ENCODE measurements at places on chromosomes 1 and 21.
A peak's percentile ranks its signal among the peaks of the same experiment; 100 is the strongest.

- DNase-seq = no peak
These were observed 9.5 kb downstream of the RUNX3 start for GRCh38 chr1:24920533-24920925.

GRCh38 chr1:46770541-46770940 lies 28.3 kb upstream of the CYP4B1 start:
- no peak for DNase-seq

DNA sequence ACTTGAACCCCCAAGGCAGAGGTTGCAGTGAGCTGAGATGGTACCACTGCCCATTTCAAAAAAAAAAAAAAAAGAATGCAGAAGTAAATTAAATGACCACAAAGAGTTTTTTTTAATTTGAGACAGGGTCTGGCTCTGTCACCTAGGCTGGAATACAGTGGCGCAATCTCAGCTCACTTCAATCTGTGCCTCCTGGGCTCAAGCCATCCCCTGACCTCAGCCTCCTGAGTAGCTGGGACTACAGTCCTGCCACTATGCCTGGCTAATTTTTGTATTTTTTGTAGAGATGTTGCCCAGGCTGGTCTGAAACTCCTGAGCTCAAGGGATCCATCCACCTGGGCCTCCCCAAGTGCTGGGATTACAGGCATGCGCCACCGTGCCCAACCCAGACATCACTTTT lies 20.2 kb upstream of the GPR157 start:
- DNase-seq = no peak

DNA sequence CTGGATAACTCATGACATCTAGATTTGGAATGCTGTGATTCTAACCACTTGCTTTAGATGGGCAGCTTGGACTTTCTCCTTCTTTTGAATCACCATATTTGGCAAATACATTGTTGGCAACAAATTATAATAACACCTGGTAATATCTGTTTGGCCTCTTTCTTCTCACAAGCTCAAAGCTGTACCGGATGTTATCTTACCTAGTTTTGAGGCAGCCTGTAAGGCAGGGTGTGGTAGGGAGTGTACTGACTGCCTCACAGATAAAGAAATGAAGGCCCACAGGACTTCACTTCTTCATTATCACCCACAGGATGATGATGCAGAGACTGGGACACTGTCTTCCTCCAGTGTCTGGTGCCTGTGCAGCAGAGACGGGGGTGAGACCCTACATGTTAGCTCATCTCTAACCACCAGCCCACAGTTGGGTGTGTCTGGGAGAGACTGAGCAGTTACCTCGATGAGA lies 28.5 kb downstream of the TUFT1 start:
- DNase-seq = no peak

GRCh38 chr1:93629101-93630059 lies 52.3 kb downstream of the BCAR3 start:
- DNase-seq = no peak

GRCh38 chr1:23452011-23452411 lies 27.5 kb upstream of the TCEA3 start:
- DNase-seq = peak; percentile 86

DNA sequence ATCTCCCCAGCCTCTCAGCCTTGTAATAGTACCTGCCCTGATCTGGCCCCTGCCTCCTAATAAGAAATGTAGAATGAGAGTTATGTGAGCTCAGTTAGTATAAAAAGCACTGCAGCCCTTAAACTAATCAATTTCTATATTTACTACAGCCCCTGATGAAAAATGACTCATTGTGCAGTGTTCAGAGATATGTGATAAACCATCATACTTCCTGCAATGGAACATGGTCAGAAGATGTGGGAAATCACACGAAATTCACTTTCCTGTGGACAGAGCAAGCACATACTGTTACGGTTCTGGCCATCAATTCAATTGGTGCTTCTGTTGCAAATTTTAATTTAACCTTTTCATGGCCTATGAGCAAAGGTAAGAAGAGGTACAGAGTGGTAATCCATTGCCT lies 176.8 kb upstream of the PDE4B start:
- no peak for DNase-seq

DNA sequence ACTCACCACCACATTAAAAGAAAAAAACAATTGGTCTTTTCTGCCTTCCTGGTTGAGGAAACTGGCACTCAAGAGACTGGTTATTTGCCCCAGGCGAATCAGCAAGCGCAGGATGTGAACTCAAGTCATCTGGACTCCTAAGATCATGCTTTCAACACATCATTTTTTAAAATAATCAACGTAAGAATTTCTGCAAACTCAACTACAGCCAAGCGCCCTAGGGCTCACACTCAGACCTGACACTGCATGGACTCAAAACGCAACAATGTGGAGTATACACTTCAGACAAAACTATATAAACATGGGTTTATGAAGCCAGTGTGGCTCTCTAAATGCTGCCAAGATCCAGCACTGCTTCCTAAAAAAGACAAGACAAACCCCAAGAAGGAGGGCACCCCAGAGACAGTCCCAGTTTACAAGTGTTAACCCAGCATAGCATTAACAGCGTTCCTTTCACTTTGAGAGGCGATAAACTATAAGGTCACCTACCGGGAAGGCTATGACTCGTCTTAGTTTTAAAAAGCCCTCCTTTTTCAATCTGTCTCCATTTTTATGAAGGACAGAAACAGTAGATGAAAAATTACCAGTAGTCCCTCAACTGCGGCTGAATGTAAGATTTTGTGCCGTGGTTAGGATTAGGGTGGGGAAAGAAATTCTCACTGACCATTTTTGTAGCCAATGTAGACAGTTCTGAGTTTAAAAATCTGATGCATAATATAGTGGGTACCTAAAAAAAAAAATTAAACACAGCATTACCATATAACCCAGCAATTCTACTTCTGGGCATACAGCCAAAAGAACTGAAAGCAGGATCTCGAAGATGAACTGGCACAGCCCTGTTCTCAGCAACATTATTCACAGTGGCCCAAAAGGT lies 54.8 kb downstream of the SIPA1L2 start:
- no peak for DNase-seq

DNA sequence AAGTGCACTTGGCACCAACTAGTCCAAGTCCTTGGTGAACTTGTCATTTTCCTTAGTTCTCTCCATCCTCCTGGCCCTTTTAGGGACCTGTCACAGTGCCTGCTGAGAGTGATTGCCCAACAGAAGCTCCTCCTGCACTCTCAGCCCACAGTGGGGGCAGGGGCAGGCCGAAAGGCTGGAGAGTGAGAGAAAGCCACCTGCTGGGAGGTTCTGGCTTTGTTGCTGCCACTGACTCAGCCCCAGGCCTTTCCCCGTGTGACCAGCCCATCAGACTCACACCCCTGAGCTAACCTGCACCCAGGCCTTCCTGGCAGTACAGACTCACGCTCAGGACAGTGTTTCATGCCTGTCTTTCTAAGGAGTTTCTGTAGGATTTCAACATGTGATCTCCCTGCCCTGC lies 17.1 kb upstream of the PROK1 start:
- DNase-seq = peak; percentile 16

DNA sequence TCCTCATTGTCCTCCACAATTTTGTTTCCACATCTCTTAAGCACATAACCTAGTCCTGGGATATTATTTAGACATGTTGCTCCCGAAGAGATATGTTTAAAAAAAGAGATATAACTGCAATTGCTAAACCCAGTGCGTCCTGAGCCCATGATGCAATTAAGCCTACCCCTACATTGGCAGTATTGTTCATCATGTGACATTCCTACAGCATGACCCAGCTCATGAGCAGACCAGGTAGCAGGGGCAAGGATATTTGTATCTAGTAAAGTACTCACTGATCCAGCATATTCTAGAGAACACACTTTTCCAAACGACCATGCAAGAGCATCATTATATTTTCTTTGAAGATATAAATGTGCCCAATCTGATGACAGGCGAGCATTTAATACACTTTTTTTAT lies 1.2 kb downstream of the ADAM30 start:
- DNase-seq = no peak

DNA sequence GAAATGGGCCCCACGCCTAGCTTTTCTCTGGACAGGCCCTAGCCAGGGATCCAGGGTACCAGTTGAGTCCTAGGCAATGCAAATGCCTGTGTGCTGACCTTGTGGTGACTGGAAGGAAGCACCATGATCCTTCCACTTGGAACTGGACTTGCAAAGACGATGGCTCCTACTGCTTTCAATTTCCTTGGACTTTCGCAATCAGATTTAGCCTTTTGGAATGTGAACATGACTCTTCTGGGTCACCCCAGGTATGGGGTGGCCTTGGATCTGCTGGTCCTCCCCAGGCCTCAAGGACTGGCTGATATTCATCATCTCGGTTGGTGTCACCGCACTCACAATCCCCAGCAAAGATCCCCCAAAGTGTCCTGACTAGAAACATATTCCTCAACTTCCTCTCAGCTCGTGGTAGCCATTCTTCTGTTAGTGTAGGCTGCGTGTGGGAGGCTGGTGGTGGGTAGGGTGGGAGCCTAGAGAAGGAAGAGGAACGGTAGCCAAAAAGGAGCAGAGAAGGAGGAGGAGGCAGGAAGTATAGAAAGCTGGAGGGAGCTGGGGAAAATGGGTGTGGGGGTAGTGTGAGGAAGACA lies 130.5 kb downstream of the PPIAL4G start:
- no peak for DNase-seq

DNA sequence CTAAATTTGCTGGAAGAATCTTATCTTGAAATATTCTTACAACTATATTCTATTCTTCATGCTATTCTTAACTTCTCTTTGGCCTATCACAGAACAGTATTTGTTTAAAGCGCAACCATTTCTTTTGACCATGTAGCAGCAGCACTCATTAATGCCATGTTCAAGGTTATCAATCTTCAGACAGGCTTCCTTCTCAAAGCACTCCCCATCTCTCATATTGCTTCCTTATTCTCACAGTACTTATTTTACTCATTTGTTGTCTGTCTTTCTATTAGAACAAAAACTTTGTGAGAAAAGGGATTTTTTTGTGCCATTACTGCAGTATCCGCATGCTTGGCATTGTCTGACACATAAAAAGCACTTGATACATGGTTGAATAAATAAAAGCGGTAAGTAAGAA lies 89.7 kb downstream of the ATP1B1 start:
- DNase-seq = no peak

GRCh38 chr1:192809307-192810252 lies 741 bp downstream of the RGS2 start:
- no peak for DNase-seq

- no peak for DNase-seq
These were observed 118.7 kb downstream of the EDEM3 start for GRCh38 chr1:184635980-184636431.

DNA sequence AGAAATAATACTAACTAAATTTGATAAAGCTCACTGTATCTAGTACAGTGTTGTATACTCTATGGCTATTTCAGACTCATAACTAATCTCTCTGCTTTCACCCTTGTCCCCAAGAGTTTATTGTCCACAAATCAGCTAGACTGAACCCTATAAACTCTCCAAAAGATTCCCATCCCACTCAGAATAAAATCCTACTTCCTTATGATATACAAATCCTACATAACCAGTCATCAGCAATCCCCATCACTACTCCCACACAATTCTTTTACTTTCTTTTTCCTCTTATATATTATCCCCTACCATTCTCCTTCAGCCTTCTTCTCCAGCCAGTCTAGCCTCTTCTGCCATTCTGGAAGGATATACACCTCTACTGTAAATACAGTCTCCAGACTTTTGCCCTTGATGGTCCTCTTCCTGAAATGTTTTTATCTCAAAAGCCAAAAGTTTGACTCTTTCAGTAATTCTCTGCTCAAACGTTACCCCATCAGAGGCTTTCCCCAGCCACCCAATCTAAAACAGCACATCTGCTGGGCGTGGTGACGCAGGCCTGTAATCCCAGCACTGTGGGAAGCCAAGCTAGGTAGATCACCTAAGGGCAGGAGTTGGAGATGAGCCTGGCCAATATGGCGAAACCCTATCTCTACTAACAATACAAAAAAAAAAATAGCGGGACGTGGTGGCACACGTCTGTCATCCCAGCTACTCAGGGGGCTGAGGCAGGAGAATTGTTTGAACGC lies 41.6 kb downstream of the ABL2 start:
- no peak for DNase-seq

GRCh38 chr1:22508991-22509390 lies 54.3 kb upstream of the EPHA8 start:
- DNase-seq = no peak

GRCh38 chr1:207647671-207648333 lies 2.9 kb downstream of the CR1L start:
- DNase-seq = no peak

DNA sequence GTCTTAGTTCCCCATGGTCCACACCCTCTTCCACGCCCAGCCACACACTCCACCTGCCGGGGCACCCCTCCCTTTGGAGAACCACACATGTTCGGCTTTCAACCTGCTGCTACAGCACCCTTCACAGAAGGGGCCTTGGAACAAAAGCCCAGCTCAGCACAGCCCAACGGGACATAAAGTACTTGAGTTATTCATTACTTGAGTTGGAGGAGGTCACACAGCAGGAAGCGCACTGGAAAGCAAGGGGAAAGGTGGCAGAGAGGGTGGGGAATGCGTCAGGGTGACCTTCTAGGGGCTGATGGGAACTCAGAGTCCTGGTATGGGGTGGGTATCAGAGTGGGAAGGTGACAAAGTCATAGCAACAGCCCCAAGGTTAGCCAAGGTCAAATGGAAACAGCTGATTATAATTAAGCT lies 3.0 kb upstream of the ATP1B1 start:
- peak; percentile 83 for DNase-seq

- DNase-seq = peak; percentile 66
These were observed 5.8 kb upstream of the CTSE start for GRCh38 chr1:206029484-206029883.

GRCh38 chr1:201511941-201512539 lies 5.1 kb upstream of the CSRP1 start:
- DNase-seq = peak; percentile 86
